AG04450 (cell line): ENCODE measurements at places on chromosomes 4 and X.

- DNase-seq, result no peak
Observed at GRCh38 chr4:88411491-88412096, 32.9 kb downstream of the HERC6 start.

DNA sequence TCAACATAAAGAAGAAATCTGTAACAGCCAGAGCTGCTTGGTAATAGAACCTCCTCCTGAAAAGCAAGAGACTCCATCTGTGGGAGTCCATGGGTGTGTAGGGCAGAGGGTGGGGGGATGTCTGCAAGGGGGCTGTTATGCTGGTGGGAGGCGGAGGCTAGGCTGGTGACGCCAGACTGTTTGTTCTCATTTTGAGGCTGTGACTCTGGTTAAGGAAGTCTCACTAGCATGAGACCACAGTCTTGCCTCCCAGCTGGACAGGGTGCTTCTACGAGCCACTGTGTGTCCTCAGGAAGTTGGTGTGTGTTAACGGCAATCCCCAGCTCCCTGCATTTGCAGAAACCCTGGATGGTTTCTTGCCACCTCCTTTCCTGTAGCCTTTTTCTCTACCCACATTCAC, 79.8 kb downstream of the NSUN7 start:
- DNase-seq, result no peak

- no peak for DNase-seq
Observed at GRCh38 chrX:147351644-147352043, 537.1 kb upstream of the CXorf51A start.

- peak; percentile 60 for DNase-seq
Observed at GRCh38 chrX:2696698-2697215, 5.7 kb downstream of the CD99 start.

DNA sequence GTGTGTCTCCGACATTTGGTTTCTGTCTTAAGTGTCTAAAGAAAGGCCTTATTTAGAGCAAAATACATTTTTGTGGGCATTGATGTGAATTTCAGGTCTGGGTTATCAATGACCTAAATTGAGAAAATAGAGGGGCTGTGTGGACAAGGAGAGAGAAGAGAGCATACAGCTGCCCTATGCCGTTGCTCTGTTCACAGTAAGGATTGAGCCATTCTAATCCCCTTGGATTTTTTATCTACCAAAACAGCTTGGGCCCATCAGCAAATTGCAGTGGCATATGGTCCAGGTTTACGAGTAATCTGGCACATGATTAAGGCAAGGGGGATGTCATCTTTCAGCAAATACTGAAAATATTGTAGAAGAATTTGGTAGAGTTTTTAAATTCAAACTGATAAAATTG, 210.2 kb downstream of the ANTXR2 start:
- DNase-seq, result no peak

DNA sequence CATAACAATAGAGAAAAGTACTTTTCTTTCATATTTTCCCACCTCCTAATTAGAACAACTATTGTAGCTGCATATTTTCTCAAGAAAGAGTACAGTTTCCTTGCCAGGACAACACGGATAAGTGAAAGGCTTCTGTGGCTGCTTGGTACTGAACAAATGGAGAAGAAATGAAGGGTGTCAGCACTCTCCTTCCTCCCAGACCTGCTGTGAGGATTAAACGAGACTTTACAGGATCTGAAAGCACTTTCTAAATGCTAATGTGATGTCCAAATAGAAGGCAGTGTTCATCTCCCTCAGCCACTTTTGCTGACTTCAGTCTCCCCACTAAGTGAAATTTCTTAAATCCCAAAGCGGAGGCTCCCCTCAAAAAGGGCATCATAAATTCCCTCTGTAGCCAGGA, 13.9 kb downstream of the NIPAL1 start:
- no peak for DNase-seq

DNA sequence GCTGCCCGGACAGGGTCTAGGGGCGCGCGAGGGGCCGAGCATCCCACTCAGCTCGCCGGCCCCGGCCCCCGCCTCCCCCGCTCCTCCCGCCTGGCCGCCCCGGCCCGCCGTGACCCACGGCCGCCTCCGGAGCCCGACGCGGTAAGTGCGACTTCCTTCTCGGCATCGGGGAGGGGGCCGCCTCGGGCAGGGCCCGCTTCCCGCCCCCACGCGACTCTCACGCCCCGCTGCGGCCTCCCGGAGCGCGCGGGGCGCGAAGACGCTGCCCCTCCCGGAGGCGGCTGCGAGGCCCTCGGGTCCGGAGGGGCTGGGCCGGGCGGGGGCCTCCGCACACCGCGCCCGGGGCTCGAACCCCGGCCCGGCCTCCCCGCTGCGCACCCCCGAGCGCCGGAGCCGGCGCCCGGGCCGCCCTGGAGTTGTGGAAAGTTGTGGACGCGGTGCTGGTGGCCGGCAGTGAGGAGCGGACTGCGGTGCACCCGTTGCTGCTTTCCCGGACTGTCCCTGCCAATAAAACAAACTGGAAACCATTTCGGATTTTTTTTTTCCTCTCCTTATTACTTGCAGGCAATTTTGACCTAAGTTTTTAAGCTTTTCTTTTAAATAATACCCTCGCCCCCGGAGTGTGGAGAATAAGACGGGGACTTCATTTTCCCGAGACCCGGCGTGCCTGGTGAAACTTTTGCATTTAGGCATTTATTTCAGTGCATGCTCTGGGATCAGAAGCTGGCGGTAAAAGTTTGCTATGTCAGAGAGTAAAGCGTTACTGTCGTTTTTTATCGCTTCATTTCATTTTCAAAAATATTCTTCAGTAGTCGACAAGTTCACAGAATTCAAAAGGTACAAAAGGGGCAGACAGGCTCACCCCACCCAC, 13.0 kb upstream of the TMEM156 start:
- DNase-seq, result no peak

- no peak for DNase-seq
Observed at GRCh38 chrX:38038501-38038900, 32.1 kb downstream of the SYTL5 start.

DNA sequence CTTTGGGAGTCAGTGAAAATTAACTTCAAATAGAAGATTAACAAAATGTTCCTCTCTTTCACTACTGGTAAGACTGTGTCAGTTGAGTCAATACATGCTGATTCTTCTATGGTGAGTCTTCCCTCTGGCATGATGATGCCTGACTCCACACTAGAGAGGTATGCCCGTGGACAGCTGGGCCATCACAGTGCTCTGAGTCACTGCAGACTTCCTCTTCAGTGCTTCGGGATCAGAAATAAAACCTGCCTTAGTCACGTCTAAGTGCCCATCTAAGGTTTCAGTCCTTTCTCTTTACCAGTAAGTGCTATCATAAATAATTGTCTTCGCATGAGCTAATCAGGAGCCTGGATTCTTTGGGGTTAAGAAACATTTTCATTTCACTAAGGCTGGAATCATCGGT, 1.6 kb upstream of the ASB5 start:
- DNase-seq, result peak; percentile 99

DNA sequence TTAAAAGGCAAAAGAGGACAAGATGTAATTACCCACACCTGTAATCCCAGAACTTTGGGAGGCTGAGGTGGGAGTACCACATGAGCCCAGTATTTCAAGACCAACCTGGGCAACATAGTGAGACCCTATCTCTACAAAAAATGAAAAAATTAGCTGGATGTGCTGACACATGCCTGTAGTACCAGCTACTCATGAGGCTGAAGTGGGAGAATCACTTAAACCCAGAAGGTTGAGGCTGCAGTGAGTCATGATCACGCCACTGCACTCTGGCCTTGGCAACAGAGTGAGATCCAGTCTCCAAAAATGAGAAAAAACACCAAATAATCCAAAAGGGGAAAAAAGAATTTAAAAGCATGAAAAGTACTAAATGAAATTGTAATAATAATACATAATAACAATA, 30.8 kb downstream of the NR0B1 start:
- no peak for DNase-seq

DNA sequence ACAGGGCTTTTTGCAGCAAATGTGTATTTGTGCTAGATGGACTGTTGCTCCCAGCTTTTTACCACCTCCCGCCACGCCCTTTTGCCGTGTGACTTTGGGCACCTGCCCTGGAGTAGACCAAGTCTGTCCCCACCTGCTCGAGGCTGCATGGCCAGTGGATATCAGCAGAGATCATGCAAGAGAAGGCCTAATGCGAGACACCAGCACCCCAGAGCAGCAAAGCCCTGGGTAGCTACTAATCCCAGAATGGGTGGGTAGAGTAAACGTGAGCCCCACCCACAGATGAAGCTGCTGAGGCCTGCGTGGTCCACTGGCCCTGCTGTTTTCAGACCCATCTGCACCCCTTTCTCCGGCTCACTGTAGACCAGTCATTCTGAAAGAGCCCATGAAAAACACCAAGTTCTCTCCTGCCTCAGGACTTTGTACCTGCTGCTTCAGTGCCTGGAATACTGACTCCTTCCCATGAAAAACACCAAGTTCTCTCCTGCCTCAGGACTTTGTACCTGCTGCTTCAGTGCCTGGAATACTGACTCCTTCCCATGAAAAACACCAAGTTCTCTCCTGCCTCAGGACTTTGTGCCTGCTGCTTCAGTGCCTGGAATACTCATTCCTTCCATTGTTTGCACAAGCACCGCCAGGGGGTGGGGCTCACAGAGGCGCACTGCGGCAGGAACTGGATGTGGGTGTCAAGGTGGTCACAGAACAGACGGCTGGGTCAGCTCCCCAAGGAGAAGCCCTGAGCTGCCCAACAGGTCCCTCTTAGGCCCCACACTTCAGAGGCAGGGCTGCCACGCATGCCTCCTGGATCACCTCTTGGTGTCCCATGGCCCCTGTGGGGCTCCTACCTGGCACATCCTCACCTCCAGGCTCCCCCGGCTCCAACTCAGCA, 5.1 kb upstream of the TNIP2 start:
- DNase-seq, result no peak

DNA sequence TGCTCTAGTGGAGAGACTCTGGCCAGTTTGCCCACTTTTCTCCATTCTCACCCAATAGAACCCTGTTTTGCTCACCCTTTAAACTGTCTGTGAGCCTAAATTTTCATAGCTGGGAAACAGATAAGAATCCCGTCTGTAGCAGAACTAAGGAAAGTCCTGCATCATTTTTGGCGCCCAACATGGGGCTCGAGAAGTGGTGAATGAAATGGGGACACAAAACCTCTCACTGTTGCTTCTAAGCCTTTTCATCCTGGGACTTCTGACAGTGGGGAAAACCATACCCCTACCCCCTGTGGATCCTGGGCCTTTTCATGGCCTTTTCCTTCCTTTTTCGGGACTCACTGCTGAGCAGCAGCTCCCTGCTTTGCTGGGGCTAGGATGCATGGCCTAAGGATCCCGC, 189.9 kb downstream of the INPP4B start:
- DNase-seq, result no peak

DNA sequence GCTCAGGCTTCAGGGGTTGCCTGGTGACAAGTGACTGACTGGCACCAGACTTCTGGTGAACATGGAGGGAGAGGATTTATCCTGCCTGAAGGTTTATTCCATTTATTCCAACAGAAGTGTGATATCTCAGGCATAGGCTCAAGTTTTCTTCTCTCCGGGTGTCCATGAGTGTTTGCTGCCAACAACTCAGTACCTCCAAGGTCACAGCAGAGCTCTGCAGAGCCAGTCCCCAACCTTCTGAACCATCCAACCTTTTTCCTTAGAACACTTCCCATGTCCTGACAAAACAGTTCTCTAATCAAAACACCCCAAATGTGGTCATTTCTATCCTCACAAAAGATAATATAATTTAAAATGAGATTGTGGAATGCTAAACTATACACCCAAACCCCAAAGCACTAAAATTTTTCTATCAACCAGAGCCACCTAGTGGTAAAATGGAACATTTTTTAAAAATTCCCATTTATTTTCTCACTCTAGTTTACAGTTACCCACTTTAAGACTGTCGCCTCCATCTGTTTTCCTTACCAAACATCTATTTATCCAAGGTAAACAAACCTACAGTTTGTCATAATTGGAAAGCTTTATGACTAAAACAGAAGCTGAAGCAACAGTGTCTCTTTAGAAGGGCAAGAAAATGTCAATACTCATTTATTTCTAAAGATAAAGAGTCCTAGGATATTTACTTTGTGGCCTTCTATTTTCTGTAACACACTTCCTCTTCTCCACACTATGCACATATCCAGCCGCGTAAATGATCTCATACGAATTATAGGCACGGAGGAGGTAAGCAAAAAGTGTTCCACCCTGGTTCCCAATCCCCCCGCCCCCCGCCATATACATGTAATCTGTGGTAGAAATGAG, 39.5 kb downstream of the TMEM154 start:
- DNase-seq, result no peak

DNA sequence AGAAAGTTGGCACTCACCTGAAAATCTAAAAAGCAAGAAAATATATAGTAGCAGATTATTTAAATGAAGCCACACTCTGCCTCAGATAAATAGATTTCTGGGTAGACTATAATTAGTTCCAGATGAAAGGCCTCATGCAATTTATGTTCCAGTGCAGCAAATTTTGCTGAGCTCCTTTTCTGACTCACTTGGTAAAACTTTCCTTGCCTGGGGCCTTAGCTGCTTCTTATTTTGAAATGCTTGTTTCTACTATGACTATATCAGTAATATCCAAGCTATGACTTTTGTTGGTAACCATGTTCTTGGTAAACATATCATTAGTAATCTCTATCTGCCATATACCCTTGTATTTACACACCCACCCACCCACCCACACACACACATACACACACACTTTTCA, 961.8 kb downstream of the SH3BGRL start:
- DNase-seq, result no peak

GRCh38 chr4:48906206-48907173, at the start of gene OCIAD2:
TSS of gene OCIAD2 (minus strand) at chr4:48906774. CDS start at chr4:48904549, 2,225 bp downstream.
- no peak for DNase-seq

- no peak for DNase-seq
Observed at GRCh38 chrX:144388738-144389137, 504.9 kb downstream of the UBE2NL start.

- DNase-seq, result no peak
Observed at GRCh38 chr4:95362906-95363558, 185.7 kb downstream of the UNC5C start.

GRCh38 chr4:171765514-171765913, 47.7 kb upstream of the GALNTL6 start:
- no peak for DNase-seq

DNA sequence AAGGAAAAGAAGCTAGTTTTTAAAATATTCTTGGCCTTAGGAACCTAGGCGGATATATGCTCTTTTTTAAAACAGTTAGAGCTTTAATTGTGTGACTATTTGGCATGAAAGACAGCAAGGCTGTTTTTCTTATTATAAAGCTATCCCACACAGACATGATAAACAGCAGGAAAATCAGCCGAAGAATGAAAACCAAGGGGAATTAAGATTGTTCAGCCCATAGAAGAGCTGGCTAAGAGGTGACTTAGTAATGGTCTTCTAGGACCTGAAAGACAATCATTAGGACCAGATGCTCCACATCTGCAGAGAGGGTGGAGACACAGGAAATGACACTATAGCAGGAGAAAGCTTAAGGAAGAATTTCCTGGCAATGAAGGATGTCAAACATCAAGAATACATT, 171.4 kb upstream of the NRK start:
- no peak for DNase-seq

DNA sequence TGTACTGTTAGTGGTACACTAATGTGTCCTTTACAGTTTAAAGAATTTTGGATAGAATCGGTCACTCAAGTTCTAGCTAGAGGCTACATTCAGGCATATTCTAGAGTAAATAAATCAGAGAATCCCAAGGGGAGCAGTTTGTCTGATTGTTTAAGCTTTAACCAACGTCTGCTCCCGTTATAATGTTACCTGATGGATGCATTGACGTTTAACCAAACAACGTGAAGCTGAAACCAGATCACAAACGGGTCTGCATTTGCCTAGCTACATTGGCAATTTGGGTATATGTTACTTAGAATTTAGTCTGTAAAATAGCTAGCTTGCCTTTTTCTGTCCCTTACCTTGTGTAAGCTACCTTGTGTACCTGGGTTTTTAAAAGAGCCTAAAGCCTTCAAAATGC, 1.6 kb downstream of the PI4K2B start:
- DNase-seq, result no peak
